ENCODE measurements at places on chromosomes 16 and 17.

GRCh38 chr17:81858170-81858966, 2.0 kb downstream of the P4HB start:
- no peak for DNase-seq

DNA sequence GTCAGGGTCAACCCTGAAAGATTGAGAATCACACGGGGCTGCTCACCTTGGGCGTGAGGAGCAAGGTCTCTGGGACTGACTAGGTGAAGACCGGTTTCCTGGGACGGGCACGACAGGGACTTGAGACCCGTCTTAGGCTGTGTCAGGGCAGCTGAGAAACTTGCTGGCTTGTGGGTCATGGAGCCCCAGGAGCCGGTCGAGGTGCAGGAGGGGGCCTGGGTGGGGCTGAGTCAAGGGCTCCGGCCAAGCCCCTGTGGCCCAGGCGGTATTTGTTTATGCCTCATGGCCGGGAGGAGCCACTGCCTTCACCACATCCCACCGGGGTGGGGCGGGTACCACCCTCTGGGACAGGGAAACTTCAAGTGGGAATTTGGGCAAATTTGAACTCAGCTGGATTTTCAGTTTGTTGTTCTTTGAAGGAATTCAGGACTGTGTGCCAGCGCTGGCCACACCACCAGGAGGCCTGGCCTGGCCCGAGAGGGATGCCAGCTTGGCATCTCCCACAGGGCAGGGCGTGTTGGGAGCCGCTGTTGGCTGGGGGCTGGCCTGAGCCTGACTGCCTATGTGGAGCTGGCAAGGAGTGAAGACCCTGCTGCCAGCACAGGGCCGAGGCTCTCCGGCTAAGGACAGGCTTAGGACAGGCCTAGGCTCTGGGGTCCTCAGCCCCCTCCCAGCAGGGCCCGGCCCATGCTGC, 116.1 kb downstream of the METRNL start:
- peak; percentile 55 for DNase-seq

- DNase-seq, result no peak
These were observed 2.1 kb downstream of the SOX9 start for GRCh38 chr17:72122765-72123529.

DNA sequence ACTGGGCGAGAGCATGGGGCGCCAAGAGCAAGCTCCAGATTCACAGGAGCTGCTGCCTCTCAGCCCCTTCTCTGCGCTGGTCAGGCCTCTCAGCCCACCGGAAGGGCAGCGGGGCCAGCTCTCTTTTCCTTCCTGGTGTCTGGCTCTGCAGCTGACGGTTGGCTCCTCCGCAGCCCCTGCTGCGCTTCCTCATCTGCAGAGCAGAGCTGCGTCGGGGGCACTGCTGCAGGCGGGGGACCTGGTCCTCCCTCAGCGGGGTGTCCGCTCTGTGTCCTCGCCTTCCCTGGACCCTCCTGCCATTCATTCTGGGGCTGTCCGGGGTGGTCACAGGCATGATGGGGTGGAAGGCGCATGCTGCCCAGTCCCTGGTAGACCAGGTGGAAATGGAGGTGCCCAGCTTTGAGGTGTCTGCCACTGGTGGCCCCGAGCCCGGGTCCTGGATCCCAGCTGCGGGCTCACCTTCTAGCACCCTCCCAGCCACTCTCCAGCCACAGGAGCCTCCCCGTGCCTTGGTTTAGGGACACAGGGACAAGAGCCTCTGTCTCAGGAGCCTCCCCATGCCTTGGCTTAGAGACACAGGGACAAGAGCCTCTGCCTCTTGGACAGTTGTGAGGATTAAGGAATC, 84.8 kb downstream of the IRF8 start:
- DNase-seq, result no peak

GRCh38 chr16:67477960-67478554, 2.9 kb downstream of the ATP6V0D1 start:
- no peak for DNase-seq

- peak; percentile 54 for DNase-seq
These were observed 123.1 kb downstream of the XYLT1 start for GRCh38 chr16:17347624-17348023.

DNA sequence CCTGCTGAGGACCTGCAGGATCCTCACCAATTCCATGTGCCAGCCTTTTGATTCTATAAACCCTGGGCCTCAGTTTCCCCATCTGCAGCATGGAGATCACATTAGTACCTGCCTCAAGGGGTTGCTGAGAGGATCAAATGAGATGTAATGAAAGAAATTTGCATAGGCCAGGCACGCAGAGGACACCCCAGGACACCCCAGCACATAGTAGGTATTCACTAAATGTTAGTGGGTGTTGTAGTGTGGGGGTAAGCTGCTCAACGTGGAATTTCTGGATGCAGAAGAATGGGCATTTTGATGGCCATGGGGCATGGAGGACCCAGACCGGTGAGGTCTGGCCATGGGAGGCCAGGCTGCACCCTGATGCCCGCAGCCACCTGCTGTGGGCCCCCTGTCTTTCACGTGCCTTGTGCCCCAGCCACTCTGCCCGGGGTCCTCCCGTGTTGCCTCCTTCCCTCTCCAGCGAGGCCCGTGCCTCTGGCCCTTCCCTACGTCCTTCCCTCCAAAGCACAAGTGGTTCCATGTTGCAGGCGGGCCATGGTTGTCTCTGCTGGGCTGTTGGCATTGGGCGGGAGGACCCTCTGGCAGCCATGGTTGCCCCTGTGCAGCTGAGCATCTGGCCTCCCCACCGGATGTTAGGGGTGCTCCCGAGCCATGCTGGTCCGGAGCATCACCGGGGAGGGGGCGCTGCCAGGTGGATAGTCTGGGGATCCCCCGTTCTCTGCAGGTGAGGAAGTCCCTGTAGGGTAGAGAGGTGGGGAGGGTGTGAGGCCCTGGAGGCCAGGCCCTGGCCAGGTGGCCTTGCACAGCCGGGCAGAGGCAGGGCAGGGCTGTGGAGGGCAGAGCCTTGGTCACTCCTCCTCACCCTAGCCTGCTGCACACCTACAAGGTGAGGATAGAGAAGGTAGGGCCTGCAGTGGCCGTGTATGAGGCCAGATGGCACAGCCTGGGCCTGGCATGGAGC, 8.6 kb downstream of the MAP2K3 start:
- no peak for DNase-seq

- DNase-seq, result no peak
These were observed 8.5 kb downstream of the KRTAP1-5 start for GRCh38 chr17:41018541-41018940.

- DNase-seq, result no peak
These were observed 2.8 kb downstream of the CDH13 start for GRCh38 chr16:82629441-82630027.

- DNase-seq, result no peak
These were observed 127.3 kb downstream of the NLK start for GRCh38 chr17:28169621-28170349.

GRCh38 chr17:43219746-43220380, 8.2 kb downstream of the TMEM106A start:
- no peak for DNase-seq

DNA sequence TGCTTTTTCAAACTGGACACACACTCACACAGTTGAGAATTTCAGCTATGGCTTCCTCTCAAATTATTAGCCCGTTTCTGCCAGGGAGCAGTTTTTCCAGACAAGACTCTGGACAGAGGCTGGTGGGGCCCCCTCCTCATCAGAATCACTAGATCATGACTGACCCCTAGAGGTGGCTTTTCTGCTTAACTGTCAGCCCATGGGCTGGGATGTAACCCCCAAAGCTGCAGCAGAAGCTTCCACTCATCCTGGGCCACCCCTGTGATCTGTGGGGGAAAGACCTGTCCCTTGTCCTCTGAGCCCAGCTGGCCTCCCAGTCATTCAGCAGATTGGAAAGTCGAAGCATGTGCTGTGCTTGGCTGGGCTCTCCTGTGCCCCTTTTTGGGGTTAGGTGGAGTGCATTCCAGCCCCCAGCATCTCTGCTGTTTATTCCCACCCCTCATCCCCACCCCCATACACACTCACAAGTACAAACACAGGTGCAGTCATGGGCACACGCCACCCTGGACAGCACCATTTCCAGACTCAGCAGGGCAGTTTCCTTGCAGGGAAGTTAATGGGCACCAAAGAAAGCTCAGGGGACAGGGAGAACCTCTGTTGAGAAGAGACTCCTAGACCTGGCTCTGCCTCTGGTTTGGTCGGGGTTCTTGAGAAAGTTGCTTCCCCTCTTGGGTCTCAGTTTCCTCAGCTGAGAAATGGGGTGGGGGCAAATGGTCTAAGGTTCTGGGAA, 77.6 kb upstream of the RBL2 start:
- no peak for DNase-seq

- no peak for DNase-seq
These were observed 13.8 kb downstream of the MVP start for GRCh38 chr16:29834079-29834478.

DNA sequence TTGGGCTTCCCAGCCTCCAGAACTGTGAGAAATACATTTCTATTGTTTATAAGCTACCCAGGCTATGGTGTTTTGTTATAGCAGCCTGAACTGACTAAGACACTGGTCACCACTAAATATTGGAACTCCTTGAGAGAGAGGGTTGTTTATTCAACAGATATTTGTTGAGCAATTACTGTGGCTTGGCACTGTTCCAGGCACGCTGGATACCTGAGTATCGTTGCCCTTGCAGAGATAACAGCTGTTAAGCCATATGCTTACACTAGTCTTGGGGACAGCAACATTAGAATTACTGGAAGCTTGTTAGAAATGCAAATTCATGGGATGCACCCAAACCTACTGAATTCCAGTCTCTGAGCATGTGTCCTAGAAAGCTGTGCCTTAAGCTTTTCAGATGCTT, 230.7 kb downstream of the HS3ST4 start:
- DNase-seq, result no peak

- DNase-seq, result peak; percentile 46
These were observed 943 bp upstream of the COTL1 start for GRCh38 chr16:84618581-84619460.

DNA sequence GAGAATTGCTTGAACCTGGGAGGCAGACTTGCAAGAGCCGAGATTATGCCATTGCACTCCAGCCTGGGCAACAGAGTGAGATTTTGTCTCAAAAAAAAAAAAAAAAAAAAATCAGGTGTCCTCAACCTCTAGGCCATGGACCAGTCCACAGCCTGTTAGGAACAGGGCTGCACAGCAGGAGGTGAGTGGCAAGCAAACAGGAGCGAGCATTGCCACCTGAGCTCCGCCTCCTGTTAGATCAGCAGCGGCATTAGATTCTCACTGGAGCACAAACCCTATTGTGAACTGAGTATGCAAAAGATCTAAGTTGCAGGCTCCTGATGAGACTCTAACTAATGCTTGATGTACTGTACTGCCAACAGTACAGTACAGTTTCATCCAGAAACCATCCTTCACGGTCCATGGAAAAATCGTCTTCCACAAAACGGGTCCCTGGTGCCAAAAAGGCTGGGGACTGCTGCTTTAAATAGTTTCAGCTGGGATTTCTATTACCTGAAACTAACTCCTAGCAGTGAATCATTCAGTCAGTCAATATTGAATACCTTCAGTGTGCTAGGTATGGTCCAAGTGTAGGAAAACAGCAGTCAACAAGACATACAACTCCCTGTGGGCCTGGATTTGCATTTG, 56.3 kb upstream of the DHX40 start:
- DNase-seq, result no peak

DNA sequence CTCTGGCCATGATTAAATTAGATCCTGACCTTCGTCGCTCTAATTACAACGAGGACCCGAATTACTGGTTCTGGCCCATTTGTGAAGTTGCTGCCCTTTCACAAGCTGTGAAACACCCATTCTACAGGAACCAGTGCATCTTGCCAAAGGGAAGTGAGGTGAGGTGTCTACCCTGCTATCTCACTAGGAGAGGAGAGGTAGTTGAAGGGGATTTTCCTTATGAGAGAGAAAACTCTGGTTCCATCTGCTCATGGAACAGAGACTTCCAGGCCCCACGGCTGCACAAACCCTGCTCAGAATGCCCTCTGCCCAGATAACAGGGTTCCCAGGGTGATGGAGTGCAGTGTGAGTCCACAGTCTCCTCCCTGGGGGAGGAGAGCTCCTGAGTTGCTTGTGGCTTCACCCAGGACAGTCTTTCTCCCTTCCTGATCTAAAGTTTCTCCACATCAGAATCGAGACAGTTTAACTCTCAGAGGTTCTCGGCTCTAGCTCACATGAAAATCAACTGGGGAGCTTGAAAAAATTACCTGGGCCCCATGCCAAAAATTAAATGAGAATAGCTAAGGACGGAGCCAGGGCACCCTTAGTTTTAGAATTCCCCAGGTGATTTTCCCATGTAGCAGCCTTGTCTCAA, 7.8 kb upstream of the SSTR2 start:
- DNase-seq, result no peak

- peak; percentile 49 for DNase-seq
These were observed 16.5 kb upstream of the PRM1 start for GRCh38 chr16:11297492-11298142.

DNA sequence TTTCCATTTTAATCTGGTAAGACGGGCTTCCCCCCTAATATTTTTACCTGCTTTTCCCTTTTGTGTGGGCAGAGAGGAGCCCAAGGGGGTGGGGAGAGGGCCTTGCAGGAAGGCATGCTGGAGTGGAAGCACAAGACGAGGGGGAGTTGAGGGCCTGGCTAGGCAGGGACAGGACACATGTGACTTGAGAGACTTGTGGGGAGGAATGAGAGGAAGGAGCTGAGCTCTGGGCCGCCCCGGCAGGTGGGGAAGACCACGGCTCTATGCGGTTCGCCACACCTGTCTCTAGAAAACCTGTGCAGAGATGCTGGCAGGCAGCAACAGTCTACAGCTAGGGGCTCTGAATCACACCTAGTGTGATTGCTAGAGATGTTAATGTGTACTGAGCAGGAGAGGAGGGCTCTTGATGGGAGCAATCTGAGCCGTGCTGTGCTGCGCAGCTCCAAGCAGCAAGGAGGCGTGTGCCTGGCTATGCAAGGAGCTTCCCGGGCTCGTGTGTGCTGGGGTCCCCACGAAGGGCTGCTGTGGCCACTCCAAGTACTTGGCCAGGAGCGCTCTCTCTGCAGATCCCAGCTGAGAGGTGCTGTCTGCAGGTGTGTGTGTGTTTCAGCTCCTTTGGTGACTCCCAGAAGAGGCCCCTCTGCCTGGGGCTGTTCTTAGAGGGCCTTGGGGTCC, 50.2 kb downstream of the PDPK1 start:
- DNase-seq, result peak; percentile 6

DNA sequence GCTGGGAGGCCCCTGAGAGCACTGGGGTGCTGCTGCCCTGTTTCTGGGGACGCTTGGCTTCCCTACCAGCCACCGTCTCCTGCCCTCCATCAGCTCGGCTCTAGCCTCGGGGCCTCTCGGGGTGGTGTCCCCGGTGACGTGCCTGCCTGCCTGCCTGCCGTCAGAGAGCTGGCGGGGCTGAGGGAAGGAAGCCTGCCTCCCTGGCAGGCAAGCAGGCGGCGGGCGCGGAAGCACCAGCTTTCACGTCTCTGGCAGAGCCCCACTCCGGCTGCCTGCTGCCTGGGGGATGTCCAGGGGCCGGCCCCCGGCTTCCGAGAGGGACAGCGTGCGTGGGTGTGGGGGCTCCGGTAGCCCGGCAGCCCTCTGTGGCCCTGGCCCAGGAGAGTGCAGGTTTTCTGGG, 9.3 kb downstream of the CENPX start:
- no peak for DNase-seq

DNA sequence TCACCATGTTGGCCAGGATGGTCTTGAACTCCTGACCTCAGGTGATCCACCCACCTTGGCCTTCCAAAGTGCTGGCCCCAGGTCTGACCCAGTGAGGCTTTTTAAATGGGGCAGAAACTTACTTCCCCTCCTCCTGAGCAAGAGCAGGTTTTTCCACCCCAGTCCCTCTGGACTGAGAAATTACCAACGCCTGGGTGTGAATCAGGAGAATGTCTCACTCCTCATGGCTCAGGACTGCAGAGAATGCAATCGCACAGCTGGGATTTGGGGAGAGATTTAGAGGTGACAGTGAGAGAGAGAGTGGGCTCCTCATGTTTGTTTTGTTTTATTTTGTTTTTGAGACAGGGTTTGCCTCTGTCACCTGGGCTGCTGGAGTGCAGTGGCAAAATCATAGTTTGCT, 203.6 kb downstream of the RAB11FIP4 start:
- DNase-seq, result no peak
